ENCODE measurements at places on chromosomes 5 and 9.

DNA sequence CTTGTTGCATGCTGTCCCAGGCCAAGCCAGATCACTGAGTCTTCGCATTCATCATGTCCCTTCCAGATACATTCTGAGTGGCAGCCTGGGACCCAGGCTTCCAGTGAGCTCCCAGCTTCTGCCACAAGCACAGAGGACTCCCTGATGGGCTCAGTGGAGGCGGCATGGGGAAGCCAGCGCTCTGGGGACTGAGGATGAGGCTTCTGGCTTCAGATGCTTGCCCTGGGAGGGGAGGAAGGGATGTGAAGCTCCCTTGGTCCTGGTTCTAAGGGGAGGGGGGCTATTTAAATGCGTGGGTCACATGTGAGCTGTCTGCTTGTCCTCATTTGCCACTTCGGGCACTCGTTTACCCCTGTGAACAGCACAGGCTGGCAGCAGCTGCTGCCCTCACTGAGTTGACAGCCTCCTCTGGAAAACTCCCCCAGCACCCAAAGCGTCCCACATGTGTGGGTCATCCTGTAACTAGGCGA is 174.0 kb downstream of the NR3C1 start:
- no peak for DNase-seq

DNA sequence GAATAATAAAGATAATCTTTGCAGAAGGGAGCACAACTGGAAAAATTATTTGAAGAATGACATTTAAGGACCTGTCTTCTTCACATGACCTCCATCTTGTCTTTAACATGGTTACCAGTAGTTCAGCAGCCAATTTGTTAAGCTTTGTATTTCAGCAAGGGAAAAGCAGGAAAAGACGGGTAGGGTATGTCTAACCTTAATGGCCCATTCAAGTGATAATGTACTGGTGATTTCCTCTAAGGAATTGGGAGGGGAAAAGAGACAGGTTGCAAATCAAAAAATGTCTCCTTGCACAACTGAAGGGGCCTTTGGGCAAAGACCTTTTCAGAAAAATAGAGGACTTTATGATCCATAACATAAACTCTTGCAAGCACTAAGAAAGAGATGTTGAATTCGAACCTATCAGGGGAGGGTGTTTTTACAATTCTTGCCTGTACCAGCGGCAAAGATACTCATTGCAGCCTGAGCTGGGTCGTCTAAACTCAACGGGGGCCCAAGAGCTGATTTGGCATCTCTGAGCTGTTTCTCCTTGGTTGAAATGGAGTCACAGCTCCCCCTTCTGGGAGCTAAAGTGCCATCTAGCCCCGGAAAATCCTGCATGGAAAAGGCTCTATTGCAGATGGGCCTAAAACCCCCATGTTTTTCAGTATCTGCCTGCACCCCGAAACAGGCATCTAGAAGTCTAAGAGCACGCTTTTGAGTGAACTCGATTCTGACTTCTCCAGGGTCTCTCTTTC is 3.8 kb downstream of the BRINP1 start:
- DNase-seq, result no peak

DNA sequence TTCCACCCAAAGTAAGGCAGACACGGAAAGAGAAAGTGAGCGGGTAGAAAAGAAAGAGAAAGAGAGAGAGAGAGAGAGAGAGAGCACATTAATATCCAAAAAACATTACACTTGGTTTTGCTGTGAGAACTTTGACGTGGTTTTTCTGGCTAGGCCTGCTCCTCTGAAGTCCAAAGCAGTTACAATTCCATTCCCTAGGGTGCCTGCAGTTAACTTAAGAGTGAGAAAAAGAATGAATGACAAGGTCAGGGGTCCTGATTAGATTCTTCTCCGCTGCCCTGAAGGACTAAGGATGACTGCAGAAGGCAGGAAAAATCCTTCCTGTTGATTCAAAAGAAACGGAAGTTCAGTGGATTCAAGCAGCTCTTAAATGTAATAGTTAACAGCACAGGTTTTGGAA is 589.8 kb downstream of the PRELID2 start:
- DNase-seq, result no peak

- DNase-seq, result no peak
Measured at GRCh38 chr5:99315413-99316183, 386.8 kb upstream of the CHD1 start.
